ENCODE measurements at places on chromosomes 7 and 10.

DNA sequence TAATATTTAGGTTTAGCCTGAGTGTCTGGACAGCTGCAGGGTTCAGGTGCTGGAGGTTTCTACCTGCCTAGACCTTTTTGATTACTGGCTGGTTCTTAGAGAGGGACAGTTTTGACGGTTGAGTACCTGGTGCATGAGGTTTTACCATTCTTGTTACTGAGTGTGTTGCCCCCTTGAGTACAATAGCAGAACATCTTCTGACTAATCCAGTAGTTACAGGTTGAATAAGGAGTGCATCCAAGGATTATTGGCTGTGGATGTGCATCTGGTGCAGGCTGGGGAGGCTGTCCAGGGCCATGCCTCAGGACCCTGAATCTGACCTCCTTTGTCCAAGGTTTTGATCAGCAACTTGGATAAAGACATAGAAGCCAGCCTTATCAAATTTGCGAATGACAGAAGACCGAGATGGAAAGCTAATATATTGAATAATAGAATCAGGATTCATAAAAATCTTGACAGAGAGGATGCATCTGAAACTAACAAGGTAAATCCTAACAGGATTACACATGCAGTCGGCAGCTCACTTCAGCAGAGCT lies 23.1 kb downstream of the PLPP4 start:
- no peak for DNase-seq

- no peak for DNase-seq
Observed at GRCh38 chr10:99329304-99329553, at the start of gene CNNM1. CNNM1 (plus strand) TSS chr10:99329356; CDS start chr10:99329388, 32 bp downstream.

GRCh38 chr7:147859486-147859885 lies 731.1 kb upstream of the C7orf33 start:
- DNase-seq = no peak

GRCh38 chr10:112471878-112472487 lies 25.0 kb downstream of the VTI1A start:
- no peak for DNase-seq

GRCh38 chr7:130560972-130561371 lies 69.1 kb downstream of the MEST start:
- DNase-seq = no peak

- no peak for DNase-seq
Observed at GRCh38 chr10:24711465-24711864, 12.2 kb downstream of the ARHGAP21 start.

DNA sequence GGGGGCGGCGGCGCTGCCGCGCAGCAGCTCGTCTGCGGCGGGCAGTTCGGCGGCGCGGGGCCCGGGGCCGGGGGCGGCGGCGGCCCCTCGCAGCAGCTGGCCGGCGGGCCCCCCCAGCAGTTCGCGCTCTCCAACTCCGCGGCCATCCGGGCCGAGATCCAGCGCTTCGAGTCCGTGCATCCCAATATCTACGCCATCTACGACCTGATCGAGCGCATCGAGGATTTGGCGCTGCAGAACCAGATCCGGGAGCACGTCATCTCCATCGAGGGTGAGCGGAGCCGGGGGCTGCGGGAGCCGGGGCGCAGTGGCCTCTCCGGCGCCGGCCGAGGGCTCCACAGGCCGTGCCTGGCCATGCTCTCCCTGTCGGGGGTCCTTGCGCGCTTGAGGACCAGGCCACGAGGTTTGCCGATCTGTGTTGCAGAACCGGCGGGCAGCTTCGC lies 548 bp downstream of the AGAP3 start:
- no peak for DNase-seq

- no peak for DNase-seq
Observed at GRCh38 chr10:46525177-46525823, 31.2 kb downstream of the GPRIN2 start.

DNA sequence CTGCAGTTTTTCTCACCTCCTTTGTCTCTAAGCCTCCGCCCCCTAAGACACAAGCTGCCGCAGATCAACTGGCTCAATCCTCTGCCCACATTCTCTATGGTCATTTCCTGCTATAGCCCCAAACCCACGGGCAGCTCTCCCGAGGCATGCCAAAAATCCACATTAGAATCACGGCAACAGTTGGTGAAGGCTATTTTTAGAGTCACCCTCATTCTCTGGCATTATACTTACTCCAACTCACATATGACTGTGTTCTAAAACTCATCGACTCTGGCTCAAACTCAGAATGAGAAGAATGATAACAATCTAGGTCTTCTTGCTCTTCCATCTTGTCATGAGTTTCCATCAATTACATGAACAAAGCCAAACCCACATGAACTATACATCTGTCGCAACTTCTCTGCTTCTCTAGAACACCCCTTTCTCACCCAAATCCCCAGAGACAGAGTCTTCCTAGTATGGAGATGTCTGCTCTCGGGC lies 10.9 kb upstream of the KIAA1549 start:
- DNase-seq = no peak

GRCh38 chr10:62805231-62806099 lies 945 bp downstream of the ADO start:
- no peak for DNase-seq

DNA sequence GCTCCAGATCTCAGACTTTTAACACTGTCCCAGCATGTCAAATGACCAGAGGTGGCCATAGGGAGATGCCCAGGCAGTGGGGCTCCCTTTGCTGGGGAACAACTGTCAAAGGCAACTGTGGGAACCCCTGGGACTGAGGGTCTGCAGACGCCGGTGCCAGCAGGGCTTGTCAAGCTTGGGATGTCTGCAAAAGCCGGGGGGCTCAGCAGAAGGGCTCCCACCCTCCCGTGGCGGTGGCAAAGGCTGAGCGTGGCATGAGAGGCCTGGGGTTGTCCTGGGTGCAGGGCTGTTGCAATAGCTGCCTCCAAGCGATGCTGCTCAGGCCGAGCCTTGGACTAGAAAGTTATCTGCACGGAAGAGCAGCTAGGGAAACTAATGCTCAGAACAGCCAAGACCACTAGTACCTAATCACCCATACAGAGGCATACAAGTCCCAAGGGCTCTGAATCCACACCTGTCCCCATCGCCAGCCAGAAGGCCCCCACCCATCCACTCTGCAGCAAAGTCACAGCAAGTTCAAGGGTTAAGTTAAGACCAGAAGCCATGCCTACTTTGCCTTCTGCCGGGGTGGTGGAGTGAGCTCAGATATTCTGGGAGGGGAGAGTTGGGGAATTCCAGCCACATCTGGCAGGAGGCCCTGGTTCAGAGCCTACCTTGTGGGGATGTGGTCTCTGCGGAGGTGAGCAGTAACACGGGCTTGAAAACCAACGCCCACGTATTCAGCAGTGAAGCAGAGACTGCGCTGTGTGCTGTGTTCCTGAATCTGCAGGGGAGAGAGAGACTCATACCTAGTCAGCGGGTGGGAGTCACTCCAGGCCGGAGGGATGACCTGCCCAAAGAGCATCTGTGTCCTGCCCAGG lies 4.6 kb downstream of the SH2B2 start:
- no peak for DNase-seq

- DNase-seq = no peak
Observed at GRCh38 chr7:84529480-84530205, 335.1 kb upstream of the SEMA3A start.

- no peak for DNase-seq
Observed at GRCh38 chr10:17226891-17227303, 1.1 kb upstream of the VIM start.

DNA sequence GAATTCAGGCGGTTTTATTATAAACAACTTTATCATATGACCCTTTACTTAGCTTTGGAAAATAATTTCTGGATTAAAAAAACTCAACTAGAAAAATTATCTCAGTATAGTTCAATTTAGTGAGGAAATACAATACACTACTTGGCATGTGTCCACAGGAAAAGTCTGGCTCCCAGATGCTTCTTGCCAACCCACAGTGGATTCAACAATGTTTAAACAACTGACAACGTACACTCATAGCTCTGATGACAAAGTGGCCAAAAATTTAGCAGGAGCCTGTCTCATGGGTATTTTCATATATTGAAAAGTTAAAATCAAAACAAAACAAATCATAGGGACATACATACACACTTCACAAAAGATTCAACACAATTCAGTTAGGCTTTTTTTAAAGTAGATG lies 158.8 kb downstream of the SKAP2 start:
- no peak for DNase-seq

GRCh38 chr7:1024331-1024841 lies 20.0 kb upstream of the GPR146 start:
- DNase-seq = no peak

DNA sequence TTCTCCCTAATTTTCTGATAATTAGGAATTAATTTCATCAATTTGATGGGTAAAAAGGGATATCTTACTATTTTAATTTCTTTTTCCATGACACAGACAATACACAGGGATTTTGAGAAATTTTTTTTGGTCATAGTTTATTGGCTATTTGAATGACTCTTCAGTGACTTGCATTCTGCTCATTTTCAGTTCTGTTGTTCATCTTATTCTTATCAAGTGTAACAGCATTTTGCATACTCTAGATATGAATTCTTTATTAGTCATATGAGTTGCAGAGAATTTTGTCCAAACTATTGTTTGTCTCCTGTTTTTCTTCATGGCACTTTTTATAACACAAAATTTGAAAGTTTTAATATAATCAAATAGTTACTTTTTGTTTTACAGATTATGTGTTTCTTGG lies 41.7 kb downstream of the MKLN1 start:
- no peak for DNase-seq

DNA sequence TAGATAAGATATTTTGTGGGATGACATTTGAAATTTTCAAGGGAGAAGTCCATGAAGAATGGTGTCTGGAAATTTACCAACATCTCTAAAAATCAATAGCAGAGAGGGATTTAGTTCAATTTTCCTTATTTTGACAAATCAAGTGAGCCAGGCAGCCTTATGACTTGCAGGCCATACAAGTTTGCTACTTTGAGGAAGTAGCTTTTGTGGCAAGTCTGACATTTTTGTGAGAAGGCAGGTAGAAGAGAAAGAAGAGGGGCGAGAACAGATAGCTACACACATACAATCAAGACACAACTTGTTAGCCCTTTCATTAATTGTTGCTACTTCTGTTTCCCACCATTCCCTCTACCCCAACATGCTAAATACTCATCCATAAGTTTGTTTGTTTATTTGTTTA lies 74.5 kb upstream of the OIT3 start:
- no peak for DNase-seq

- DNase-seq = peak; percentile 72
Observed at GRCh38 chr7:131327626-131328376, at the start of gene MKLN1. MKLN1 (plus strand) TSS chr7:131327876; CDS start chr7:131327900, 24 bp downstream.

GRCh38 chr7:135616136-135616535 lies 46.2 kb upstream of the STMP1 start:
- DNase-seq = no peak

- DNase-seq = no peak
Observed at GRCh38 chr10:126504063-126504760, 115.9 kb upstream of the ADAM12 start.
